A549 treated with dexamethasone at 1 μM for 4 hours (cell line): ENCODE measurements at places on chromosomes 11 and 22. TPM values are rescaled to one million over a fixed set of nuclear protein-coding genes. Genes with fewer than 3 reads are reported as not detected.

CDC42EP1 gene
- 21.2 to 33.8 TPM (median 32.1 TPM) in 5 replicates for total RNA-seq

VSIG10L2 gene
- total RNA-seq, result not detected in 5 replicates

MED15 gene
- total RNA-seq, result 49.5 to 75.3 TPM (median 66.2 TPM) in 5 replicates

PVALB gene
- not detected in 5 replicates for total RNA-seq

MOGAT2 gene
- total RNA-seq, result 0.05 to 0.09 TPM in 2 of 5 replicates, not detected in the others

DUSP8 gene
- total RNA-seq, result 0.78 to 1.8 TPM (median 1.3 TPM) in 5 replicates

TMEM109 gene
- 106 to 131 TPM (median 121 TPM) in 5 replicates for total RNA-seq

MFRP gene
- not detected in 5 replicates for total RNA-seq

SPON1 gene
- not detected in 5 replicates for total RNA-seq

WNT11 gene
- 0.98 to 2.9 TPM (median 1.8 TPM) in 5 replicates for total RNA-seq

MTFP1 gene
- total RNA-seq, result 59.8 to 67.8 TPM (median 63.6 TPM) in 5 replicates

TEAD1 gene
- total RNA-seq, result 48.7 to 109 TPM (median 92.6 TPM) in 5 replicates

OR51B6 gene
- total RNA-seq, result not detected in 5 replicates

SELENOO gene
- total RNA-seq, result 11.4 to 19.2 TPM (median 17.8 TPM) in 5 replicates
